ENCODE measurements at places on chromosomes 2 and 18.

DNA sequence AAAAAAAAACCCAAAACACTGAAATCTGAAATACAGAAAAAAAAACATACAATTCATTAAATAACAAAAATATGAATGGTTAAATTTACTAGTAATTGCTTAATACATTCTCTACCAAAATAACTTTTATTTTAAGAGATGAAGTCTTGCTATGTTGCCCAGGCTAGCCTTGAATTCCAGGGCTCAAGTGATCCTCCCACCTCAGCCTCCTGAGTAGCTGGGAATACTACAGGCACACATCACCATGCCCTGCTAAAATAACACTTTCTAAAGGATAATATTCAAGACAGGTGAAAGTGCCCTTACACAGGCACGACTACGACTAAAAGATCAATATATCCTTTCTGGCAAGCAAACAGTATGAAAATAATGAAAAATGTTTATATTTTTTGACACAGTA, 9.5 kb downstream of the USP34 start:
- no peak for DNase-seq

DNA sequence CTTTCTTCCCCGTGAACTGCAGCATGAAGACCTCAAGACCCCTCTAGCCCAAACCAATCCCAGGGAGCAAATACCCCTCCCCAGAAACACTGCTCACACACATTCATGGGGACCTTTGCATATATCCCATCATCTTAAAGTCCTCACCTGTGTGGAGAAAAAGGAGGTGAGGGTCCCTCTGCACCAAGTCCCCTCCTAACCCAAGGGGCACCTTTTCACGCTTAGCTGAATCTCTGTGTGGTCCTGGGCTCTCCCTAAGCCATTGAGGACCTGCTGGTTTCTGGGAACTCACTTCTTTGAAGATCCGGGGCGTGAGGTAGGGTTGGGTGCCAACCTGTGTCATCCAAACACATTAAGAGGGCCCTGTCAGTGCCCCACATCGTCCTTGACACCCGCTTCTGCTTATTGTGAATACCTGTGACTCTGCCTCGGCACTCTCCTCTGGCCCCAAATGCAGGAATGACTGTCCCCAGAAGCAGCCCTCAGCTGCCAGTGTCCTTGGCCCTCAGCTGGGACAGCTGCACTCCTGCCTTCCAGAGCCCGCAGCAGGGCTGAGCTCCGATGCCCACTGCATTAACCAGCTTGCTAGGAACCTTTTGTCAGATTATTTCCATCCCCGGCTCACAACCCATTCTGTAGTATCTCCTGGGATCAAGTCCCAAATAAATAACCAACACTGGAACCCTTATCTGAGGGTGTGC, 41.3 kb upstream of the ITM2C start:
- no peak for DNase-seq

GRCh38 chr2:64533882-64534281, 9.8 kb downstream of the AFTPH start:
- no peak for DNase-seq

DNA sequence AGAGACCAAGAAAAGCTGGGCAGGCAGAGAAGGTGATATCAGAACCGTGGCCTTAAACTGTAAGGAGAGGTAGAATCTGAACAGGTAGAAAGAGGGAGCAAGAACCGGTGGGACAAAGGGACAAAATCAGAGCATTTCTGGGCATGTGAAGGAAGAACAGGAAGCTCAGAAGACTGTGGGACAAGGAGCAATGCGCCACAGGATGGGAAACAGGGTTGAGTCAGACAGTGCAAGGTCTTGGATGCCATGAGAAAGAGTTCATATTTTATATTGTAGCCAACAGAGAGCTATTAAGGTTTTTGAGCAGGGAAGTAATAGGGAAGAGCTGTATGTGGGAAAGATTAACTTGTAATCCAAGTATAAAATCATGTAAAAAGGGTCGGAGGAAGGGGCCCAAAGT, 106.4 kb upstream of the UGP2 start:
- DNase-seq, result no peak

DNA sequence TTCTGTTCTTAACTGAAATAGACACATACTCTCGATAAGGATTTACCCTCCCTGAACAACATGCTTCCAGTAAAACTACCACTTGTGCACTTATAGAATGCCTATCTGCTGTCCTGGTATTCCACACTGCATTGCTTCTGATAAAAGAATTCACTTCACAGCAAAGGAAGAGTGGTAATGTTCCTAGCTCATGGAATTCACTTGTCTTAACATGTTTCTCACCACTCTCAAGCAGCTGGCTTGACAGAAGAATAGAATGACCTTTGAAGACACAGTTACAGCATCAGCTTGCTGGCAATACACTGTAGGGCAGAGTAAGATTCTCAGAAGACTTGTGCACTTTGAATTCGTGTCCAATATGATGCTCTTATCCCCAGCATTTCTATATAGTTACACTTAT, 524.1 kb upstream of the CNTNAP5 start:
- no peak for DNase-seq

GRCh38 chr2:228474466-228474865, 293.0 kb upstream of the SPHKAP start:
- DNase-seq, result no peak

- DNase-seq, result no peak
These were observed 104.6 kb downstream of the SS18 start for GRCh38 chr18:25985707-25986394.

GRCh38 chr2:208311954-208312353, 45.9 kb downstream of the PIKFYVE start:
- DNase-seq, result no peak

GRCh38 chr2:180790891-180791290, 189.5 kb upstream of the UBE2E3 start:
- no peak for DNase-seq

DNA sequence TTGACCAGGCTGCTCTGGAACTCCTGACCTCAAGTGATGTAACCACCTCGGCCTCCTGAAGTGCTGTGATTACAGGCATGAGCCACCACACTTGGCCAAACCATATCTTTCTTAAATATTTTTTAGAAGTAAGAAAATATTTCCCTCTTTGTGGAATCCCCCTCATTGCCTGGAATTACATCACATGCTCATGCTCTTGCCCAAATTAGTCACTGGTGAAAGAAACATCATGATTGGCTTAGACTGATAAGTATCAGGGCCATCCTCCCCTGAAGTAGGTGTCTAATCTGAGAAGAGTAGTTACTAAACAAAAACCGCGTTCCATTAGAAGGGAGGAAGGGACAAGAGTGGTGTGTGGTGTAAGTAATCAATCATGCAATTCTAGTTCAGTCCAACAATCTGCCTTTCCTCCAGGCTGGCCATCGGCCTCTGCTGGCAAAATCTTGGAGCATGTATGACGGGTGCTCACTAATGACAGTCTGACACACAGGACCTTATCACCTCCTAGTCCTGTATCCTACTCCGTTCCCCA, 52.3 kb upstream of the SCG2 start:
- no peak for DNase-seq

DNA sequence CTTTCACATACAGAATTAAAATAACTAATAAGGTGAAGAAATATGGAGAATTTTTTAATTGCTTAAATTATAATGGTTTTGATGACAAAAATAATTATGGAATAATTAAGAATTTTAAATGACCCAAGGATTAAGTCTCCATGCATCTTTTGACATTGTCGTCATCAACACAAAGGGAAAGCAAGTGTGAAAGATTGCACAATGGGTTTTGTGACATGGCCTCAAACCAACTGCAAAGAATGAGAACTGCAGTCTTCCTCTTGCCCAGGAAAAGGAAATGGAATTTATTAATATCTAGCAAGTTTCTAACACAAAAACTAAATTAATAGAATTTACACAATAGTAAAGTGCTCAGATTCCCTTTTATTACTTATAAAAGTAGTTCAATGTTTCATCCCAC, 329.1 kb upstream of the PKDCC start:
- DNase-seq, result no peak

Data from NCI-H1048 (cell line).